ENCODE measurements at places on chromosomes 1 and 21.

DNA sequence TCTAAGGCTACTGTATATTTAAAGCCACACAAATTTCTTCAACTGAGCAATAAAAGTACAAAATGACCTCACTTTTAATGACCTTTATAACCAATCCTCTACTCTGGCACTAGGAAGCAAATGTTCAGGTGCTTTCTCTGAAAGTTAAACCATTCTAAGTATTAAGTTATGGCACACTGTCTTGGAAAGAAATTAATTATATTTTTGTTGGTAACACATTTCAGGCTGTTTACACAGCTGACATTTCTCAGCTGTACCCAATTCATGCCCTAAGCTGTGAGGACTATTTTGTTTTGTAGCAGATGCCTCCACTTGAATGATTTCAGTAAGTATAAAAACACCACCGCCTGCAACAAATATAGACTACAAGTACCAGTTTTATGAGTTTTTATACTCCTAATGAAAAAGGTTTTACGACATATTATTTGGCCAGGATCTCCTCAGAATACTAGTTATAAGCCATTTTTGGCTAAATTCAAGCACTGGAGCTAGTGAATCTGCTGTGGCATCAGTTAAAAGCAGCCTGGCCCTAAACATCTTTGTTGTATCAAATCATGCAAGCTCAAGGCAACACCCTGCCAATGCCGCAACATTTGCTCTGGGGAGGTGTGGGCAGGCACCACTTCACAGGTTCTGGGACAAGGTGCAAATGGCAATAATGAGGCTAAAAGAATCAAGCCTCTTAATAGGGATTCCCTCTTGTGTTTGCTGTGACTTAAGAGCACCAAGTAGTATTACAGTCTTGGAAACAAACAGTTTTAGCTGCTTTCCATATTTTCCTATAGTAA, 228.4 kb upstream of the DMRTA2 start:
- DNase-seq = no peak

- DNase-seq = peak; percentile 66
Measured at GRCh38 chr1:58781541-58782177, 2.2 kb downstream of the JUN start.

DNA sequence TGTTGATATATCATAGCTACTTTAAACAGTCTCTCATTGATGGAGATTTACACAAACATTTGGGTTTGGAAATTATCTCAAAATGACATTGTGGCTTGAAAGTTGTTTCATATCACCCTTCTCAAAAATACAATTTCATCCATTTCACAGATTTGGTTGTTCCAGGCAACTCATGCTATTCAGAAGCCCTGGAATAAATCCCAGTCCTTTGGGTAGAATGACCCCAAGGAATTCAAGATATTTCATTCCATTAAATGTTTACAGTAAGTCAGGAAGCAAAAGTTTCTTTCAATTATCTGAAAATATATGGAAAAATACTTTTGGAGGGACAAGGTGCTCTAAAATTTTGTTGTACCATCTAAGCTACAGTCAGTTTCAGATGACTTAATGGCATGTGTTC, 27.1 kb downstream of the MPZL1 start:
- DNase-seq = no peak

DNA sequence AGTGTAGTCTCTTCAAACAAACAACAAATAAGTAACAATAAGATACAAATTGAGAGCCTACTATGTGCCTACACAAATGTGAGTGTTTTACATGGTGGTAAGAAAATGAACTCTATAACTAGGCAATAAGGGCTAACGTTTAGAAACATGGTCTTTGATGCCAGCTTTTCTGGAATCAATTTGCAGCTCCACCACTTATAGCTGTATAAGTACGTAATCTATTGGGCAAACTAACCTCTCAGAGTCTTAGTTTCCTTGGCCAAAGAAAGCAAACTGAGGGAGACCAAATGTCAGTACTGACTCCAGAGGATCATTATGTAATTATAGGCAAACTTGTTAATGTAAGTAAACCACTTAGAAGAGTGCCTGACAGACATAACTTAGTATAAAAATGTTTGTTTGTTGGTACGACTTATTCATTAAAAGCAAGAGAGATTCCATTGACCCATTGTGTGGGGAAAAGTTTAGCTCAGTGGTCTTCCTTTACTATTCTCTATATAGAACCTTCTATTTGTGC, 59.7 kb downstream of the LBR start:
- DNase-seq = no peak

- DNase-seq = peak; percentile 61
Measured at GRCh38 chr1:41399145-41399795, 38.0 kb downstream of the FOXO6 start.
